ENCODE measurements at places on chromosomes 12 and 14.

DNA sequence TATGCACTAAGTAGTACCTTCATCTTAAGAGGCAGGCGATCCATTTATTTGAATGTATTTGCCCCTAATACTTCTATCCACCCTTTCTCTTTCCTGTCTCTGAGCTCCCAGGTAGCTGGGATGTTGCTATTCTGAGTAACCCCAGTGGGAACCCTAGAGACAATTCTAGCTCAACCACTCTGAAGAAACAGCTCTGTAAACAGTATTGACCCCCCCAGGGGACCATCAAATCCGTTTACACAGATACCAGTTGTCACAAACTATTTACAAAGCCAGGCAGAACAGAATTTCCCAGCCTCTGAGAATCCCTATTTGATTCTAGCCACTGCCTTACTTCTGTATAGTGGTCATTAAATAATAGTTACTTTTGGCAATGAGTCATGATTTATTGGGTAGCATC lies 64.9 kb downstream of the MIPOL1 start:
- no peak for DNase-seq

- no peak for DNase-seq
Observed at GRCh38 chr14:92696366-92696765, 52.1 kb downstream of the LGMN start.

DNA sequence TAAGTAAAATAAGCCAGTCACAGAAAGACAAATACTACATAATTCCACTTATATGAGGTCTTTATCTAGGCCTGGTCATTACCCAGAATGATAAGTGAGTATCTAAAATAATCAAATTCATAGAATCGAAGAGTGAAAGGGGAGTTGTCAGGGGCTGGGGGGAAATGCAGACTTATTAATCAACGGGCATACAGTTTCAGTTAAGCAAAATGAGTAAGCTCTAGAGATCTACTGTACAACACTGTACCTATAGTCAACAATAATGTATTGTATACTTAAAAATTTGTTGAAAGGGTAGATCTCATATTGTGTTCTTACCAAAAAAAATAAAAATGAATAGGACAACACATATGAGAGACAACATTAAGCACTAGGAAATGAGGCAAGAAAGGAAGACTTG lies 13.3 kb downstream of the BTBD7 start:
- DNase-seq = no peak

DNA sequence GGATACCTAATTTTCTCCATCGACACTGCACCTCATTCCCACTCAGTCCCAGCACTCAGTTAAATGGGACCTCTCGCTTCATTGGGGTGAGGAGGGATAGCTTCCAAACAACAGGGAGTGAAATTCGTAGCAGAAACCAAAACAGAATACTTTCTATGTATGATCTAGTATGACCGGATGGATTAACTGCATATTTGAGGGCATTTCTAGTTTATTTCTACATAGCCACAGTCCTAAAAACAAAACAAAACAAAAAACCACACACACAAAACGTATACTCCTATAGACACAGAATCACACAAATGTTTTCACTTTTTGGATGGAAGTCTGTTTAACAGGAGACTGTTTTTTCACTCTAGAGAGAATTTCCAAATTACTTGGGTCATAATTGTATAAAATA lies 307.5 kb upstream of the FKBP4 start:
- DNase-seq = no peak

DNA sequence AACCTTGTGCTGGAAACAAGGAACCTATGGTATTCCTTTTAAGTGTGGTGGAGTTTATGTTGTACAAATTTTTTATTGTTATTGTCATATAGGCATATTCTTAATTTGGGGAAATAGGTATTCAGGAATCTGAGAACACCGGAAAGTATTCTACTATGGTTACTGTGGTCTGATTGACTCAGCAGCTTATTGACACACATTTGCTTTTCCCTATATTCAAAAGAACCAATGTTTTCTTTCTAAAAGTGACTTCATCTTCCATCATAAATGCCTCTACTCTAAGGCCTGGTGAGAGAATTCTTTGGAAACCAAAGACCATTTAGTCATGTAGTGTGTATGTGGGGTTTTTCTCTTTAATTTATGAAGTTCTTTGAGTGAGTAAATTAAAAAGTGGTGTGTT lies 474.8 kb downstream of the TMTC2 start:
- no peak for DNase-seq

DNA sequence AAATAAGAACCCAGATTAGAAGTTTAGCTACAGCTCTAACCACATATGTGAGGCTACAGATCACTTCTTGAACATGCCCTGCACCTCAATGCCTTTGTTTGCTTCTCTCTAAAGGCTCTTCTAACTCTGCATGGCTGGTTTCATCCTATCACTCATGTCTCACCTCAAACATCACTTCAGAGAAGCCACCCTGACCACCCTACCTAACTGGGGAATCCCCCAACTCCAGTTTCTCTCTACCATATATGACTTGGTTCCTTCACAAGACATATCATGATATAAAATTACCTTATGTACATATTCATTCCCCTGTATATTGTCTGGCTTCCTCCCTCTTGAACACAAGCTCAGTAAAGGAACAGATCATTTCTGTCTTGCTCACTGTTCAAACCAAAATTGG lies 250.2 kb upstream of the GRIP1 start:
- DNase-seq = no peak

- DNase-seq = peak; percentile 62
Observed at GRCh38 chr12:56628671-56629458, 1.3 kb downstream of the BAZ2A start.

GRCh38 chr14:69876221-69876847 lies 2.9 kb upstream of the SMOC1 start:
- DNase-seq = no peak

GRCh38 chr12:87809916-87810315 lies 219.3 kb downstream of the C12orf50 start:
- DNase-seq = no peak

GRCh38 chr14:101726295-101726953 lies 35.1 kb upstream of the PPP2R5C start:
- peak; percentile 25 for DNase-seq

- no peak for DNase-seq
Observed at GRCh38 chr12:7158781-7159609, 28.8 kb downstream of the CLSTN3 start.

GRCh38 chr14:26765768-26766520 lies 168.1 kb upstream of the NOVA1 start:
- no peak for DNase-seq

- no peak for DNase-seq
Observed at GRCh38 chr14:84922370-84922769, 607.6 kb upstream of the FLRT2 start.

GRCh38 chr14:30994681-30995620 lies 30.5 kb upstream of the AP4S1 start:
- no peak for DNase-seq

GRCh38 chr12:18981732-18982131 lies 147.8 kb upstream of the PLEKHA5 start:
- DNase-seq = no peak

DNA sequence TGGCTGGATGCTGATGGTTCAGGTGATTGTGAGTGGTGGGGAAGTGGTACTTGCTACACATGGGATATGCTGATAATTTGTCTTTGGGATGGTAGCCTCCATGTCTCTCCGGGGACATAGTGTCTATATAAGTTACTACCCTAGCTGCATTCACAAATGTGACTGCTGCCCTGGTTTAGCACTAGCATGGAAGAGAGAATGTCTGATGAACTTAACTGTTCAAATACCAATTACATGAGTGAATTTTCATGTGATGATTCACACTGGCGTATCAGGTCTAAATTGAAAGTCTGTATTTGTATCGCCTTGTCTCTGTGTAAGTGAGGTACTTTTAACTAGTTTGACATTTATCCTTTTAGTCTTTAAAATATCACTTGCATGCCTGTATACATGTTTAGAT lies 34.4 kb downstream of the ATF7IP start:
- DNase-seq = no peak

DNA sequence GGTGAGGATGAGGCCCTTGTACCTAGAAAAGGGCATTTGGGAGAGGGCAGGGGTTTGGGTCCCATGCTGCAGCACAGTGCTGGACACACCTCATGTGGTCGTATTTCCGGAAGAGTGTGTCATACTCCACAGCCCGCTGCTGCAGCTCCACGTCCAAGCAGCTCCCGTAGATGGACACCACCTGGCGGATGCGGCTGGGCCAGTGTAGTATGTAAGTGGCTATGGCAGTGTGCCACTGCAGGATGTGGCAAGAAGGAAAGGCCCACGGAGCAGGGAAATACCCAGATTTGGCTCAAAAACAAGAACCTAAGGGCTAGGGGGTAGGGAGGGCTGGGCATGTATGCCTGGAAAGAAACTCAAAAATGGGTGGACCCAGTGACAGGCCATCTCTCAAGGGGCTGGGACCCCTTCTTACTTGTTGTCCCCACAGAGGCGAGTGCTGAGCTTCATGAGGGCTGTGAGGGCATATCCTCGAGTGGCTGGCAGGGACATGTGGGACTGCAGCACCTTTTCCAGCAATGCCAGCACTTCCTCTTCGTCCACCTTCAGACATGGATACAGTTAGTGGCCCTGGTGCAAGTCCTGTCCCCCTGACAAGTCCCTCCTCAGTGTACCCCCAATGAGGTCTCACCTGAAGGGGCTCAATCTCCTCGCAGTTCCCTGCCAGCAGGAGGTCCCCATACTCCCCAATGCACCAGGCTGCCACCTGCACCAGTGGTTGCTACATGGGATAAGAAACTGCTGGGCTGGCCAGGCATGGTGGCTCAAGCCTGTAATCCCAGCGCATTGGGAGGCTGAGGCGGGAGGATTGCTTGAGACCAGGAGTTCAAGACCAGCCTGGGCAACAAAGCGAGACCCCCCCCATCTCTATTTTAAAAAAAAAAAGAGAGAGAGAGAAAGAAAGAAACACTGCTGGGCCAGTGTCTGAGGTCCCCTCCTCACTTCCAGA lies 5.4 kb downstream of the AP1G2 start:
- peak; percentile 45 for DNase-seq

GRCh38 chr14:103127356-103127755 lies 4.1 kb downstream of the TNFAIP2 start:
- no peak for DNase-seq

GRCh38 chr12:2773199-2773875 lies 21.4 kb upstream of the FKBP4 start:
- no peak for DNase-seq

DNA sequence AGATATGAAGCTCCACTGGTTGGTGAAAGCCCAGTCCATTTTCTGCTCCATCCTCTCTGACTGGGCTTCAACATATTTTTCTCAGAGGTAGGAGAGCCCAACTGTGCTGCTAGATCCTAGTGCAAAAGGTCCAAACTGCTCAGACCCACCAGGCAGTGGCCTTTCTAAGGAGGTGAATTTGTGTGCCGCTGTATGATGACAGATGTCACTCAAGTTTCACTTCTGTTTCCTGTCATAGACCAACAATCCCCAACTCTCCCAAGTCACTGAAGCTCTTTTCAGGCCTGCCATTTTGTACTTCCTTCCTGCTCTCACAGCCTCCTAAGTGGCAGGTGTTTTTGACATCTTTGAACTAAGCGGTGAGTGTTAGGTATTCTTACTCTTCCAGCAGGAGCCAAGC lies 16.4 kb upstream of the RNASE4 start:
- DNase-seq = no peak

DNA sequence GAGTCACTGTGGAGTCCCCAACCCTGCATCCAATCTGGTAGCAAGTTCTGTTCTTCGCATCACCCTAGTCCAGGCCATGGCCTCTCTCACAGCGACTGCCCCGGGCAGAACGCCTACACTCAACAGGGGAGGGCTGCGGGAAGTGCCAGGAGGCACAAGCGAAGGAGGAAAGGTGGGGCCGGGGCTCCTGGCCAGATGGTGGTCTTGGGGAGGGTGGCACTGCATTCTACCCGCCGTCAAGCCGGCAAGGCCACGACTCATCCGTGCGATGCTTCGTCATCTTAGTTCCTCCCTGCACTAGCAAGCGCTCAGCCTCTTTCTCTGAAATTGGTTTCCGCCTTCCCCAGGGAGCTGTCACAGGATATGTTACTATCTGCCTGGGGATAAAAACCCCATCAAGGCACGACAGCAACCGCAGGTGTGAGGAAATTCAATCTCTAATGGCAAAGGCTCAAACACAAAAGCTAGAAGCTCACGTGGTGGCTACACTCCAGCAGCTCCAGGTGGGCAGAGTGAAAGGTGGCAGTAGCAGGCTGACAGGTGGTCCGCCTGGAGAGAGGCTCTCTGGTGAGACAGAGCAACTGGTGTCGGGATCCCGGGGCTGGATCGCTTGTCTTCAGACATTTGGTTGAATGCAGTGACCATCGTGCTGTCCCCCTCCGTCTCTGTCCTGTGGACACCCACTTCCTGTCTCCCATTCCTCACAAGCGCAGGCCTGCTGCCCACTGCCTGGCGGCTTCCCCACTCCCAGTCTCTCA lies 34.1 kb downstream of the ACADS start:
- DNase-seq = no peak

DNA sequence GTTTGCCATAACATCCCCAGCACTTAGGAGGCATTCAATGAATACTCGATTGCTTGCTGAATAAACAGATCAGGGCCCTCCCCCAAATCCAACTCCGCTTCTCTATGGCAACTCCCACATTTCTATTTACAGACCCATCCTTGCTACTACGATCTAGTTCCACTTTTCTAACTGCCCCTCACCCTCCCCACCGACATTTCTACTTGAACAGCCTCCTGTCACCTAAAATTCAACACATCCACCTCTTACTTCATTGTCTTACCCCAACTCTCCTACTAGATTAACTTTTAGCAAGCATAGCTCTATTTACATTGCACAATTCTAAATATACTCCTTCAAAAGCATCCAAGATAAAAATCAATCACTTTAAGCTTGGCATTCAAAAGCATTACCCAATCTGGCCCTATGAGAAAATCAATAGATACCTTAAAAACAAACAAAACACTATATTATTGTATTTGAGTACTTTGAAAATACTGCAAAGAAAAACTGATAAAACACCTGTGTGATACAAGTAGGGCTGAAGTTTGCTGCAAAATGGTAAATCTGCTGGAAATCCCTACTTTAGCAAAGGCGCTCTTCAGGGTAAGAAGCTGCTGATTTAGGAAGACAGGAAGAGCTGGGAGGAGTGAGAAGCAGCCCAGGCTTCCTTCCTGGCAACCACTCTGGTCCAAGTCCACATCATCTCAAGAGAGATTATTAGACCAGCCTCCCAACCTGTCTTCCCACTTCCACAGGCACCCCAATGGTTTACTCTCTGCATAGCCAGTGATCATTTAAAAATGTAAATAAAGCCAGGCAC lies 96.4 kb downstream of the HECTD4 start:
- no peak for DNase-seq

DNA sequence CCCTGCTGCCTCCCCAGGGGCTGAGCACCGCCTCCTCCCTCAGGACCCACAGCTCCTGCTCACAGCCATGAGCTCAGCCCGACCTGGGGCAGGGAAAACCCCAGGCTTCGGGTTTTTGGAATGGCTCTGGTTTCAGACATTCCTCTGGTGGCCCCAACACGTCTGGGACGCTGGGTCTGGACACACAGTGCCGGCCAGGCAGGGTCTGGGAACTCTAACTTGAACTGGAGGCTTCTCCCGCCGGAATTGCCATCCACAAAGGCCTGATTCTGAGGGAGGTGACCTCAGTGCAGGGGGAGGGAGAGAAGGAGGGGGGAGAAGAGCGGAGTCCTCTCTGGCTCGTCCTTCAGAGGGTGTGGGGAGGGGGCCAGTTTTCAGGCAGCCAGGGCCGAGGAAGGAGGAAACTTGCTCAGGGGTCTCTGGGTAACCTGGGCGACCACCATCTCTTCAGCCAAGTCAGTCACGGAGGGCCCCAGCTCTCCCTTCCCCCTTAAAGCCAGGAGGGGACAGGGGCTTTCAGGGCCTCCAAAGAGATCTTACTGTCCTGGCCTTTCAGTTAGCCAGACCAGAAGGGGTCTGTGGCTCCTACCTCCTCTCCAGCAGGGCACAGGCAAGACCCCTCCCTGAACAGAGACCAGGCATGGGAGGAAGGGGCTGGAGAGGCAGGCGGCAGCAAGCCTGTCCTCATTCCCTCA lies 19.4 kb downstream of the NCKAP5L start:
- no peak for DNase-seq

- DNase-seq = no peak
Observed at GRCh38 chr14:102225936-102226335, 79.0 kb downstream of the MOK start.
